ENCODE measurements at places on chromosomes 12 and 14. TPM values are rescaled to one million over a fixed set of nuclear protein-coding genes. Genes with fewer than 3 reads are reported as not detected.

Gene JAG2
- total RNA-seq = 6.2 TPM

Gene TMPRSS12
- not detected for total RNA-seq

Gene KRT2
- not detected for total RNA-seq

Gene GLIPR1L1
- total RNA-seq = not detected

Gene KIF5A
- total RNA-seq = 0.71 TPM

Gene RPS6KL1
- 5.3 TPM for total RNA-seq

Gene KRT78
- total RNA-seq = not detected

Gene RNU4-1
- total RNA-seq = 2,200 TPM

Gene SLC17A8
- not detected for total RNA-seq

Gene TPPP2
- total RNA-seq = not detected

Gene RHEBL1
- 8.4 TPM for total RNA-seq

Gene COPZ1
- total RNA-seq = 122 TPM

Gene MIPOL1
- not detected for total RNA-seq

Gene RFX4
- total RNA-seq = not detected

Gene LPAR5
- 7.5 TPM for total RNA-seq
